ENCODE measurements at places on chromosomes 11 and 22. TPM values are rescaled to one million over a fixed set of nuclear protein-coding genes. Genes with fewer than 3 reads are reported as not detected.
A peak's percentile ranks its signal among the peaks of the same experiment; 100 is the strongest.

- no peak for DNase-seq
These were observed 17.0 kb downstream of the FADD start for GRCh38 chr11:70220136-70220535.

GRCh38 chr11:19614370-19614940 is 98.2 kb upstream of the NAV2 start:
- no peak for DNase-seq

- no peak for DNase-seq
These were observed 49.0 kb downstream of the ARHGAP42 start for GRCh38 chr11:100735949-100736675.

Gene PRDM10
- total RNA-seq: 4.0 TPM

DNA sequence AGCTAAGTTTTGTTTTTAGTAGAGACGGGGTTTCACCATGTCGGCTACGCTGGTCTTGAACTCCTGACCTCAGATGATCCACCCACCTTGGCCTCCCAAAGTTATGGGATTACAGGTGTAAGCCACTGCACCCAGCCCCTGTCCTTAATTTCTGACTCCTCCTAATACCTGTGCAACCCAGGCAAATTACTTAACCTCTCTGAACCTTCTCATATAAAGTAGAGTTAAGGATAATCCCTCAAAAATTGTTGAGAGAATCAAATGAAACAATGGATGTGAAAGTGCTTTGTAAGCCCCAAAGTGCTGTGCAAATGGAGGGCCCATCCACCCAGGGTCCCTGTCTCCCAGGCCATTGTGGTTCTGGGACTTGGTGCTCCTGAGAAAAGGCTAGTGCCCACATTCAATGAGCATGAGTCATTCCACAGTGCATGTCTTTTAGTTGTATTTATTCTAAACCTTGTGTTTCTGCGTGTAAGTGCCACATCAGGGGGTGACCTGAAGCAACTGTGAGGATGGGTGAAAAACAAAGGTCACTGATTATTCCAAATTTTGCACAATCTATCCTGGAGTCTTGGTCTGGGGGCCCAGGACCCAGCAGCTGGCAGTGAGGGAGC is 61.4 kb upstream of the PTPRJ start:
- DNase-seq: peak; percentile 67
